ENCODE measurements at places on chromosomes 7 and 10.

GRCh38 chr10:76191336-76191735 is 759.9 kb downstream of the LRMDA start:
- no peak overlapping the region for H3K4me3 ChIP-seq
- no peaks in the 10 kb centered on the region for H3K36me3 ChIP-seq
- no peaks in the 10 kb centered on the region for H3K27me3 ChIP-seq
- peaks cover 6% of the 10 kb centered on the region for H3K4me1 ChIP-seq
- H3K27ac ChIP-seq: no peak overlapping the region
- DNase-seq: no peak

DNA sequence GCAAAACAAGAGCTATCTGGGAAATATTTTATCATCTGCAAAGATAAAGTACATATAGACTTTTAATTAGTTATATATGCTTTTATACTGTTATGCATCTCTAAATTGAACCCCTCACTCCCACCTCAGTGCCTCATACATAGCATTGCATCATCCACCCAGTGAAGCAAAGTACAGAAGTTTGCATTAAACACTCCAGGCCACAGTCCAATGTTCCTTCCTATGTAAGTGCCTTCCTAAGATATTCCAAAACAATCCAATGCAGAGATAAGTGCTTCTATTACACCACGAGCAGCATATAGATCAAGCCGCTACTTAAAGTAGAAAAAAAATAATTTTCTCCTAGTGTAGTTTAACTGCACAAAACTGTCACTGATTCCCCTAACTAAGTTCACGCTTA is 3.4 kb downstream of the CPXM2 start:
- DNase-seq: no peak
- H3K36me3 ChIP-seq: no peaks in the 10 kb centered on the region
- H3K4me3 ChIP-seq: no peak overlapping the region
- H3K4me1 ChIP-seq: peaks cover 40% of the 10 kb centered on the region
- peaks cover 16% of the 10 kb centered on the region for H3K27me3 ChIP-seq
- H3K27ac ChIP-seq: no peak overlapping the region

- H3K4me1 ChIP-seq: peaks cover 56% of the 10 kb centered on the region
- H3K36me3 ChIP-seq: no peaks in the 10 kb centered on the region
- no peak overlapping the region for H3K4me3 ChIP-seq
- no peak overlapping the region for H3K27ac ChIP-seq
Measured at GRCh38 chr10:47403446-47404318, 19.6 kb upstream of the ZNF488 start.

- H3K27me3 ChIP-seq: no peaks in the 10 kb centered on the region
- H3K4me1 ChIP-seq: no peaks in the 10 kb centered on the region
- H3K4me3 ChIP-seq: no peak overlapping the region
- DNase-seq: no peak
Measured at GRCh38 chr7:31815796-31816195, 128.8 kb downstream of the PPP1R17 start.

DNA sequence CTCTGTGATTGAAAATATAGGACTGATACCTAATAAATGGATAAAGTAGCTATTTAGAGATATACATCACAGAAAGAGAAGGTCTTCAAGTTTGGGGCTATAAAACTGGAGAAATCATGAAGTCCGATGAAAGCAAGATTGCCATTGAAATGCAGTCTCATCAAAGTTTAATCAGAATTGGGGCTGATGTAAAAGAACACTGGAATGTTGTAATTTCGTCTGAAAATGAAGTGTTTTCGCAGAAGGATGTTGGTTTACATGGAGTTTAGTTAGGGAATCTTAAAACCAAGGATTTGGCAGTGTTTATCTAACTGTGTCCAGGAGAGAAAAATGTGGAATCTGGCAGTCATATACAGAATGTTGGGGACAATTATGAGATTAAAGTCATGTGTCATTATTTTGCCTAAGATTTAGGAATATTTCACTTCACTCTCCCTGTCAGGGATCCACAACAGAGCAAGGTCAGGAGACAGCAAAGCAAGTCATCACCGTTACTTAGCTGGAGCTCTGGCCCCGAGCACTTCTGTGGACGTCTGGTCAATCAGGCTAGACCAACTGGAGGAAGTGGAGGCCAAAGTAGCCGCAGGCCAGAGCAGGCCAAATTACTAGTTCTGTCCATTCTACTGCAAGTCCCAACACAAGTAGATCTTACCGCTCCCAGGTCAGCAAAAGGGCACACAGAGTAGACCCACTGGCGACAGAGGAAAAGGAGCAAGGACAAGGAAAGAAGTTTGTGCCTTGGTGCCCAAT is 37.0 kb downstream of the EPDR1 start:
- DNase-seq: no peak
- H3K36me3 ChIP-seq: no peaks in the 10 kb centered on the region
- no peak overlapping the region for H3K4me3 ChIP-seq
- H3K27me3 ChIP-seq: no peaks in the 10 kb centered on the region

GRCh38 chr10:124048371-124049290 is 44.8 kb downstream of the CHST15 start:
- peaks cover 9% of the 10 kb centered on the region for H3K36me3 ChIP-seq
- no peaks in the 10 kb centered on the region for H3K4me1 ChIP-seq
- no peaks in the 10 kb centered on the region for H3K27me3 ChIP-seq

GRCh38 chr7:9711259-9711918 is 1262.3 kb upstream of the PHF14 start:
- no peak overlapping the region for H3K27ac ChIP-seq
- no peaks in the 10 kb centered on the region for H3K4me1 ChIP-seq
- no peak overlapping the region for H3K4me3 ChIP-seq
- H3K27me3 ChIP-seq: no peaks in the 10 kb centered on the region
- no peak for DNase-seq

DNA sequence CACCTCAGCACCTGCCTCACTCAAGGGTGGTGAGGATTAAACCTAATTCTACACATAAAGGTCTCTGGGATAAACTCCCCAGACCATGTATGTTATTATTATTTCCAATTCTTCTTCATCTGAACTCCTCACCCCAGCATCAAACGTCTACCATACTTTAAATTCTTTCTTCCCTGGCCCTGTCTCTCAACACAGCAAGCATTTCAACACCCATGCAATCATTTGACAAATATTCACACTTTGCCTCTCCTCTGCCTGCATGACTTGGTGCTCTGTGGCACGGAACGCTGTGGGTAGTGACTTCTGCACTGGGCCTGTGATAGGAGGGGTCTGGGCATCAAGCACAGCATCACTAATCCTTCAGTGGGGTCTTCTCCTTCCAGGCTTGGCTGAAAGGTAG is 490.8 kb downstream of the TNS3 start:
- H3K27me3 ChIP-seq: peaks cover 7% of the 10 kb centered on the region
- H3K4me1 ChIP-seq: no peaks in the 10 kb centered on the region
- no peak for DNase-seq
- H3K27ac ChIP-seq: no peak overlapping the region

DNA sequence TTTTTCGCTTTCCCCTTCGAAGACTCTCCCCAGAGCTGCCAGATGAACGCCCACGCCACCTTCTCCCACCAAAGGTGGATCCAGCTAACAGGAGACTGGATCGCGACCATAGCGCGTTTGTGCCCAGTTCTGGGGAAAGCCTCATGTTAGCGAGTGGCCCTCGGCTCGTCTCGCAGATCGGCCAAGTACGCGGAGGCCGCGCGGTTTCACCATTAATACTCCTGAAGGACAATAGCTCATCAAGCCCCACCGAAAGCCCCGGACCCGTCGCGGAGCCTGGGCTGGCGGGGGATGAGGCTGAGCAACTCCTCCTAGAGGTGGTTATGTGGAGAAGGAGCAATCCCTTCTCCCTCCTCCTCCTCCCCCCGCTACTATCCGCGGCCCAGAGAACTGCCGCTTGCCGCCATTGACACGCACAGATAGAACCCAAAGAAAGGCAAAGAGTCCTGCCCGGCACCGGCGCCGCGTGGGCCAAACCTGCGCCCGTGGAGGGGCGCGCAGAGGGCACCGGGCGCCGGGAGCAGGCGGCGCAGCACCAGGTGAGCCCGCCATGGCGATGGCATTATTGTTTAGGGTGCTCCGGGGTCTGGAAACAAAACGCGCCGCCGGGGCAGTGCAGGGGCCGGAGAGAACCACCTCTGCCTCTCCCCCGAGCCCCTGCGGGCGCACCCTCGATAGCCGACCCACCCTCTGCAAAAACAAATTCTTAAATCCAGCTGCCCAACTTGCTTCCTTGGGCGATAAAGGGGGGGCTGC is at the start of gene MACROH2A2:
Gene MACROH2A2 (plus strand): TSS at position 385 of the 756 bp plus-strand sequence. CDS start 22,813 bp downstream, outside the sequence.
- peaks cover 19% of the 10 kb centered on the region for H3K4me1 ChIP-seq
- H3K27me3 ChIP-seq: peaks cover 31% of the 10 kb centered on the region
- peak within 1 kb of the TSS; percentile 46 for H3K27ac ChIP-seq
- no peak for DNase-seq

- no peaks in the 10 kb centered on the region for H3K27me3 ChIP-seq
- no peaks in the 10 kb centered on the region for H3K4me1 ChIP-seq
- peaks cover 49% of the 10 kb centered on the region for H3K36me3 ChIP-seq
- DNase-seq: no peak
- H3K4me3 ChIP-seq: no peak overlapping the region
Measured at GRCh38 chr7:138584696-138585095, 116.5 kb downstream of the SVOPL start.

GRCh38 chr10:52472406-52473146 is 158.5 kb downstream of the DKK1 start:
- DNase-seq: no peak
- no peaks in the 10 kb centered on the region for H3K27me3 ChIP-seq
- H3K4me1 ChIP-seq: no peaks in the 10 kb centered on the region
- no peaks in the 10 kb centered on the region for H3K36me3 ChIP-seq
- no peak overlapping the region for H3K27ac ChIP-seq

DNA sequence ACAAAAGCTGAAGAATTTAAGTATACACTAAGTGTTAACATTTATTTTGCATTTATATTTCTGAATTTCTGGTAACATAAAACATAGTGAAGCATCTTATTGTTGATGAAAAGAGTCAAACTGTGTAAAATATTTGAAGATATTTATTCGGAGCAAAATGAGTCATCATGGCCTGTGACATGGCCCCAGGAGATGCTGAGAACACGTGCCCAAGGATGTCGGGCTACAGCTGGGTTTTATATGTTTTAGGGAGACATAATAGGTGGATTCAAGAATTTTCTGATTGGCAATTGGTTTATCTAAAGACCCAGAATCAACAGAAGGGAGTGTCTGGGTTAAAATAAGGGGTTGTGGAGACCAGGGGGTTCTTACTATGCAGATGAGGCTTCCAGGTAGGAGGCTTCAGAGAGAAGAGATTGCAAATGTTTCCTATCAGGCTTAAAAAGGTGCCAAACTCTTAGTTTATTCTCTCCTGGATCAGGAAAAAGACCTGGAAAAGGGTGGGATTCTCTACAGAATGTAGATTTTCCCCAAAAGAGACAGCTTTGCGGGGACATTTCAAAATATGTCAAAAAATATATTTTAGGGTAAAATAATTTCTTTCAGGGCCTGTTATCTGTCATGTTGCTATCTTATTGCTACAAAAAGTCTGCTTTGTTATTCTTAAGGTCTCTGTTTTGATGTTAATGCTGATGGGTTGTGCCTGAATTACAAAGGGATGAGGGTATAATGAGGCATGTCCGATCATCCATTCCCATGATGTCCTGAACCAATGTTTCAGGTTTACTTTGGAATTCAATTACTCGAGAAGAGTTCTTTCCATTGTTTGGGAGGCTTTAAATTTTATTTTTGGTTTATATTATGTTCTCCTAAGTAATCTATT is 74.5 kb downstream of the VWDE start:
- H3K27me3 ChIP-seq: no peaks in the 10 kb centered on the region
- no peak overlapping the region for H3K4me3 ChIP-seq
- H3K4me1 ChIP-seq: no peaks in the 10 kb centered on the region
- no peak overlapping the region for H3K27ac ChIP-seq

- peaks cover 23% of the 10 kb centered on the region for H3K4me1 ChIP-seq
- H3K4me3 ChIP-seq: no peak overlapping the region
- peak; percentile 70 for DNase-seq
- H3K27ac ChIP-seq: no peak overlapping the region
- no peaks in the 10 kb centered on the region for H3K27me3 ChIP-seq
Measured at GRCh38 chr7:128872394-128872824, 9.8 kb downstream of the ATP6V1F start.

GRCh38 chr7:104900525-104901239 is 113.3 kb upstream of the KMT2E start:
- no peaks in the 10 kb centered on the region for H3K27me3 ChIP-seq
- H3K4me3 ChIP-seq: no peak overlapping the region
- no peaks in the 10 kb centered on the region for H3K36me3 ChIP-seq
- no peak overlapping the region for H3K27ac ChIP-seq

DNA sequence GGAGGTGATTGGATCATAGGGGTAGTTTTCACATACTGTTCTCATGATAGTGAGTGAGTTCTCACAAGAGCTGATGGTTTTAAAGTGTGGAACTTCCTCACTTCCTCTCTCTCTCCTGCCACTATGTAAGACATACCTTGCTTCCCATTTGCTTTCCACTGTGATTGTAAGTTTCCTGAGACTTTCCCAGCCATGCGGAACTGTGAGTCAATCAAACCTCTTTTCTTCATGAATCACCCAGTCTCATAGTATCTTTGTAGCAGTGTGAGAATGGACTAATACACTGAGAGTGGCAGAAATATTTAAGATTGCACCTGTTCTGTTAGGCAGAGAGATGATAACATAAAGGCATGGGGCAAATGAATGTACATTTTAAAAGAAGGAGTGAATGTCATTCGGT is 507.8 kb downstream of the SORCS3 start:
- H3K27me3 ChIP-seq: no peaks in the 10 kb centered on the region
- no peak overlapping the region for H3K4me3 ChIP-seq
- no peak for DNase-seq
- H3K4me1 ChIP-seq: no peaks in the 10 kb centered on the region
- H3K27ac ChIP-seq: no peak overlapping the region

DNA sequence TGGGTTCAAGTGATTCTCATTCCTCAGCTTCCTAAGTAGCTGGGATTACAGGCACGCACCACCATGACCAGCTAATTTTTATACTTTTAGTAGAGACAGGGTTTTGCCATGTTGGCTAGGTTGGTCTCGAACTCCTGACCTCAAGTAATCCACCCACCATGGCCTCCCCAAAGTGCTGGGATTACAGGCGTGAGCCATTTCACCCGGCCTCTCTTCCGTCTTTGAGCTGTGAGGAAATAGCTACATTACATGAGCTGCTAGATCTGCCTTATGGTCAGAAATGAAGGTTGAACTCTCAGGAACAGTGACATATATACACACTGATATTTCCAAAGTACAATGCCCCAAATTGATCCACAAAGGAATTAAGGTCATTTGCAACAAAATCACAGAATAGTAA is 2.4 kb downstream of the BLVRA start:
- no peaks in the 10 kb centered on the region for H3K36me3 ChIP-seq
- no peak overlapping the region for H3K27ac ChIP-seq
- no peak for DNase-seq
- peaks cover 42% of the 10 kb centered on the region for H3K4me1 ChIP-seq

DNA sequence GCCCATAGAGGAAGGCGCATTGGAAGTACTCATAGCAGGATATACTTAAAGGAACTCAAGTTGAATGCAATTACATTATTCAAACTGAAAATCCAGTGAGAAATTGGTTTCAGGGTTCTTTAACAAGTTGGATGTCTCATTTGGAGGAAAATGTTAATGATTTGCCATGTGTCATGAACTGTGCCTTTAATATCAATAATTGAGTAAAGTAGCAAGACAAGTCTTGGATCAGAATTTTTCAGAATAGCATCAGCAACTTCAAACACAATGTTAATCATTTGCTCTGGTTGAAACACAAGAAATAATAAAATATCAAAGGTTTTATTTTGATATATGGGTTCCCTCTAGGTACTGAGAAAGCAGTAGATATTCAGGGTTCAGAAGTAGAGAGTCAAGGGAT is 24.5 kb upstream of the POU6F2 start:
- H3K27ac ChIP-seq: no peak overlapping the region
- H3K27me3 ChIP-seq: peaks cover 4% of the 10 kb centered on the region
- H3K4me1 ChIP-seq: no peaks in the 10 kb centered on the region
- no peaks in the 10 kb centered on the region for H3K36me3 ChIP-seq
- no peak for DNase-seq

Data from suprapubic skin (tissue), 4 donors.